CD4-positive, alpha-beta T cell (primary cell): ENCODE measurements at places on chromosomes 6 and 20.

DNA sequence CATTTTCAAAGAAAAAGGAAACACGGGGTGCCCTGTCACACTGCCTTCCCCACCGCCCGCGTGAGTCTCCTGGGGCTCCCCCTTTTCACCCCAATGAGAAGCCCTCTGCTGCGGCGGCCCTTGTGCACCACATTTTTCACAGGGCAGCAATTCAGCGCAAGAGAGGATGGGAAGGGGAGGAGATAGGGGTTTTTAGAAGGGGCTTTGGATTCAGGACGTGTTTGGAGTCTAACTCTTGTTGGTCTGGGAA lies 726 bp upstream of the ARFGEF3 start:
- no peak for DNase-seq

DNA sequence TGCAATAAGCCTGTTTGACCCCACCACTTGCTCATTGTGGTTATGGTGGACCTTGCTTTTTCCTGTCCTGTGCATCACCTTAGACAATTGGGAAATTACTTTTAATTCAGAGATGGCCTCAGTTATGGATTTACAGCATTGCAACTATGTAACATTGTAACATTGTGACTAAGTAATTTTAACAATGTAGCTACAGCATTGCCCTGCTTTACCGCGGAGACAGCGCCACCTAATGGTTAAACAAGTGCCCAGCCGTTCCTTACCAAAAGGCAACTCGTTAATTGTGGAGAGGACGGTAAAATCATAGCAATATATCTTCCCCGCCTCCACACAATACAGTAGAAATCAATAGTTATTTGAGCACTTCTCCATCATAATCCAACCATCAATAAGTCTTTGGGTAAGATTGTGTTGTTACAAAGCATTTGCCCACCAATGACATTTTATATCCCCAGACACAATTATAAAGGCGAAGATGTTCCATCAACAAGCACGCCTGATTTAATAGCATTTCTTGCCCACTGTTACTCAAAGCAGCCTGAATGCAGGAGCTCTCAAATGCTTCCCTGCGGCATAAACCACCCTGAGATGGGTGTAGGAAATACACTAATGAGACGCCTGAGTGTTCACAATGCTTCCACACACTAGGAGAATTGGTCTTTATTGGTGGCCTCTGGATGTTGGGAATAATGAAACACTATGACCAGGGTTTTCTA lies 93.7 kb downstream of the PROKR2 start:
- DNase-seq, result peak; percentile 38

DNA sequence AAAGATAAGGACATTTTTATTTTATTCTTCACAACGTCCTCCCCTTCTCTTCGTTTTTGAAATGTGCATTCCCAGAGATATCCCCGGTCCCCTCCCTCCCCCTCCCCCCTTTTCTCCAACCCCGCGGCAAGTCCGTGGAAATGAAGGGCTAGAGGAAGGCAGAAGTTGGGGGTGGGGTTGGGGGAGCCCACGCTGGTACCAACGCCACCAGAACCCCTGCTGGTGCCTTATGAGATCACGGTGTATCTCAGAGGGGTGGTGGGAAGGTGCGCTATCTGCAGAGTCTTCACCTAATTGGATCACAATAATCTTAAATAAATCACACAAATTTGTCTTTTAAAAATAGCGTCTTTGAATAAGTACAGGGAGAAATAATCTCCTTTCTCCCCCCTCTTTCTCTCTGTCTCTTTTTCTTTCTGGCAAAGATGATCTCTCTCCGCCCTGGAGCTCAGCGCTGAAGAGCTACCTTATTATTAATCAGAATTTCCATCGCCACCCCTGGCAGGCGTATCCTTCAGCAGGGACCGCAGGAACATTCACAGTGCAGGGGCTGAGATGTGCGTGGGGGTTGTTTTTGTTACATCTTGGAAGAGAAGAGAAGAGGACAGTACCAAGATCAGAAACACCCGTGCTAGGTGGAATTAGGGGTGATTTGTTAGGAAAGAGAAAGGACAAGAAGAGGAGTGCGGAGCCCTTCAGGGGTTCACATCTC lies 915 bp downstream of the CLVS2 start:
- DNase-seq, result no peak

DNA sequence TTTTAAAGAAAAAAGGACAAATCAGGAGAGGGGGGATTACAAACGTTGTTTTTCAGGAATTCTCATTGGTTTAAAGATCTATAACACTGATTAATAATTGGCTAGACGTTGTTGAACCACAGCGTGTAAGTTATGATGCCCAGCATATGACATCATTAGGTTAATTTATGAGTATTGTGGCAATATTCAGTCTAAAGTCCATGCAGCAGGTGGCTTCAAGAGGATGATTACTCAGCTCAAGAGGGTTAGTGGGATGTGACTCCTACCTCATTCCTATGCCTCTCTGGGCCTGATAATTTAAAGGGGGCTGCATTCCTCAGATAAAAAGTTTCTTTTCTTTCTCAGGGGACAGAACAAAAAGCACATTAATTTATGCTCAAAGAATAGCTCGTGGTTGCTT lies 1309.0 kb downstream of the EPHA7 start:
- DNase-seq, result no peak

GRCh38 chr6:151721671-151722070 lies 85.8 kb upstream of the ESR1 start:
- no peak for DNase-seq

GRCh38 chr6:87196275-87196842 lies 41.0 kb downstream of the ZNF292 start:
- no peak for DNase-seq

- DNase-seq, result no peak
These were observed 23.6 kb downstream of the DTD1 start for GRCh38 chr20:18611492-18611891.

DNA sequence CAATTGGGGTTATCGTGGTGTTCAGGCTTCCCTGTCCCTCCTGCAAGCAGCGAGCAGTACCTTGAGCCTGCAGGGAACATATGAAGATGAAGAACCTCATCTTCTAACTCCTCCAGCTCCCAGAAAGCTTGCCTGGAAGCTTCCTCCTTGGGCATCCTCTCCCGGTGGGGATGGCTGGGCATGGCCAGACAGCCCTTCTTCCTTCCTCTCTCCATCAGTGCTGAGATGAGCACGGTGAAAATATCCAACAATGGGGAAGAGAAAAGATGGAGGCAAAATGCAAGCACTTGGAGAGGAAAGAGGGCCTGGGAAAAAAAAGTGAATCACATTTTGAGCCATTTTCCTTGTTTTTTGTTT lies 107.7 kb upstream of the FOXA2 start:
- DNase-seq, result no peak

DNA sequence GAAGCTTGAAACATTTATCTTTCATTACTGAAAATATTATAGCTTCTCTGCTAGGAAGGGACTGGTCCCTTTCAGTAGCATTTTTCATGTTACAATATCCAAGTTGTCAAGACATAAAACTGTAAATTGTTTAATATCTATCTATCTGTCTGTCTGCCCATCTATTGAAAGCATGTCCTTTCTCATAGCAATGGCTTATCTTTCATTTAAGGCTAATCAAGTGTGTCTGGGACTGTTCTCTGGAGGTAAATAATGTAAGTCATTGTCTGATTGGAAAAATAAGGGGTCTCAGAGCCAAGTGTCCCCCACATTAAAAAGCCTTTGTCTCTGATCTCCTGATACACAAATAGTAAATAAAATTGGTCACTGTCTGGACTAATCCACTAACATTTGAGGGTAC lies 135.5 kb downstream of the PKHD1 start:
- no peak for DNase-seq
